ENCODE measurements at places on chromosomes 6 and 20.

DNA sequence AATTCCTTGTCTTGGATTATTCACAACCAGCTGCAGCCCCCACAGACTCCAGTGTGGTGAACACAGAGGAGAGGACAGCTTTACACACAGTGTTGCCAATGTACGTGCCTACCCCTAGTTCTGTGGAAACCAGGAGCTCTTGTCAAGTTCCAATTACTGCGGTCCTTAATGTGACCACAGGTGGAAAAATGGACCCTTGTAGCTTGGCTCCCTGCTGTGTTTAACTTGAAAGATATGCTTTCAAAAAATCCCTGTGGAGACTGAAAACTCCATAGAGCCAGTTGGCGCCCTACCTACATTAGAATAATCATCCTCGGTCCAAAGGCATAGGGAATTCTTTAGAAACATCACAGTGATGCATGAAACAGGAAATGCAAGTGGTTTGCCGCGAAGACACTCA lies 118.3 kb upstream of the SLC22A23 start:
- no peak for DNase-seq

DNA sequence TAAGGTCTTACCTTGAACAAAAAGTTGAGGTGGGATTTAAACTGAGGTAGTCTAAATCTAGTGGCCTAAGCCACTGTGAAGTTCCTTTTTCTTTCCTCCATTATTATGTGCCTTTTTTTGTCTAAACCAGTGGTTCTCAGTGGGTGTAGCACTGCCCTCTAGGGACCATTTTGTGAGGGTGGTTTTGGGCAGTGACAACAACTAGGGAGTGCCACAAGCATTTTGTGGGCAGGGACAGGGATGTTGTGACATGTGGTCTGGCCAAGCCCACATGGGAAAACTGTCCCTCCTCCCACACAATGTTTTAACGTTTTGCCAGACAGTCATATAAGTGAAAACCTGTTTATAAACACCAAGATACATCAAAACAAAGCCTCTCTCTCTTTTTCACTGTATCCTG lies 899.4 kb upstream of the FLRT3 start:
- DNase-seq, result no peak

DNA sequence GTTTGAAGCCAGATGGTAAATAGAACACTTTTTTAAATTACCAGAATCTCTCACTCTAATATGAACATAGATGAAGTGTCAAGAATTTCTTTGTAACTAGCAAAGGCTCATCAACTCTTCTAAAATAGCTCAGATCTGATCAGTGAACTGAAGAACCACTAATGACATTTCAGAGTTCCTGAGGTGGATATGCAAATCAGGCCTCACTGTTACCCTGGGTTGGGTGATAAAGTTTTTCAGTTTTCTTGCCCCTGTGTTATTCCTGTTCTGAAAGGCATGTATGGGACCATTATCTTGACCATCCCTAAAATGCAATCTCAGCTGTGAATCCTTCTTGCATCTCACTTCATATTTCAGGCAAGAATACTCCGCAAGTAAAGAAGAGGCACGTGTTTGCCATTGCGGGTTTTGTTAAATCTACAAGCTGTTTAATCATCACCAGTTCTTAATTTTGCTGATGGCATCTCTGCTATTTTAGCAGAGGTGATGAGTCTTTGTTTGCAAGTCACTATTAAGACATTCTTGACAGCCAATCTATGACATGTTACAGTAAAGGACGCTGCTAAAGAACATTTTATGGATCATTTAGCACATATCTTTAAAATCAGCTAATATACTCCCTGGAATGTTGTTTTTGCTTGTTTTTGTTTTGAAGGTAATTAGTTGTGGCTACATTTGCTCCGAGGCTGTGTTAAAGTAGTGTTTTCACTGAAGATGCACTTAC lies 47.9 kb downstream of the KHDC1L start:
- DNase-seq, result no peak

GRCh38 chr6:141539617-141540016 lies 593.1 kb upstream of the GJE1 start:
- no peak for DNase-seq

- no peak for DNase-seq
Observed at GRCh38 chr6:32081168-32081990, 27.8 kb downstream of the TNXB start.

GRCh38 chr20:45114465-45115385 lies at the start of gene WFDC5:
Gene WFDC5 (minus strand): TSS chr20:45115174. CDS start chr20:45115083, 91 bp downstream.
- DNase-seq, result no peak

DNA sequence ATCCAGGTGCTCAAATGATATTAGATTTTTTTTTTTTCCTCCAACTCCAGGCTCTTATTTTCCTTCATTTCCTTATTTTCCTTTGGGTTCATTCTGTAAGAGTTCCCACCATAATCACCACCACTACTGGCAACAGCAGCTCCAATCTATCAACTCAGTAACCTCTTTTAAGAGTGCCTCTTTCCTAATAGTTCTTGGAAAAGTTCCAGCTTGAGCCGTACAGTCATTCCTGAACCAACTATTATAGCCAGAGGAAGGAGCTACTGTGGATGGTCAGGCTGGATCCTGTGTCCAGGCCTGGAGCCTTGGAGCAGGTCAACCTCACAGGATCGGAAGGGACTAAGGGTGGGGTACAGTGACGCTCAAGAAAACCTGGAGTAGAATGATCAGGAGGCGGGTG lies 4.2 kb upstream of the ANGPT4 start:
- no peak for DNase-seq

DNA sequence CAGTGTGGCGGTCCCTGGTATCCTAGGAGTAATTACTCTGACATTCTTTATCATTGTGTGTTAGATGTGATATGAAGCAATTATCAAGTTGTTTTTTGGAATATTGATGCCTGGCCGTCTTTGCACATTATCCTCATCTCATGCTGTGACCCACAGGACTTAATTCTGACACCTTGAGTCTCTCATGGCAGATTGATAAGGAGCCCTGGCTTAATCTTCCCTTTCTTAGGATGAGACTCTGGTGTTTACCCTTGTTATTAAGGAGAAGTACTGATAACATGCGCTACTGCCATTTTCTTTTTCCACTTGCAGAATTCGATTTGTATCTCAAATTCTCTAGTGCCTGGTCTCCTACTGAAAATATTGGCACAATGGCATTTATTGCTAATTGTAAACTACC lies 980.2 kb downstream of the KIF16B start:
- no peak for DNase-seq

DNA sequence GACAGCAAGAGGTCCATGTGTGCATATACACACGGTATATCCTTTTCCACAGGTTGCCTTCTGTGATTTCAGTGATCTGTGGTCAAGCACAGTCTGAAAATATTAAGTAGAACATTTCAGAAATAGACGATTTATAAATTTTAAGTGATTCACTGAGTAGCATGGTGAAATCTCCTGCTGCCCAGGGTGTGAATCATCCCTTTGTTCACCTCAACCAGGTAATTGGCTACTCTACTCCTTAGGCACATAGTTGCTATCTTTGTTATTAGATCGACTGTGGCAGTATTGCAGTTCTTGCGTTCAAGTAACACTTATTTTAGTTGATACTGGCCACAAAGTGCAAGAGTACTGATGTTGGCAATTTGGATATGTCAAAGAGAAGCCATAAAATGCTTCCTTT lies 1421.7 kb downstream of the GRIK2 start:
- no peak for DNase-seq

GRCh38 chr20:61300709-61301108 lies 48.6 kb downstream of the CDH4 start:
- DNase-seq, result no peak

All from activated gamma-delta T cell (primary cell).